ENCODE measurements at places on chromosomes 2 and 18.
A peak's percentile ranks its signal among the peaks of the same experiment; 100 is the strongest.

GRCh38 chr2:42105330-42106256 lies 57.8 kb downstream of the PKDCC start:
- H3K27me3 ChIP-seq = no peaks in the 10 kb centered on the region
- DNase-seq = peak; percentile 96
- no peak overlapping the region for H3K4me3 ChIP-seq
- no peaks in the 10 kb centered on the region for H3K36me3 ChIP-seq
- H3K27ac ChIP-seq = no peak overlapping the region

GRCh38 chr2:64581777-64582539 lies 57.8 kb downstream of the AFTPH start:
- peaks cover 7% of the 10 kb centered on the region for H3K36me3 ChIP-seq
- no peaks in the 10 kb centered on the region for H3K27me3 ChIP-seq
- H3K4me3 ChIP-seq = no peak overlapping the region
- H3K27ac ChIP-seq = no peak overlapping the region
- DNase-seq = no peak
- H3K4me1 ChIP-seq = peaks cover 5% of the 10 kb centered on the region

- H3K27me3 ChIP-seq = peaks cover 30% of the 10 kb centered on the region
- H3K27ac ChIP-seq = no peak overlapping the region
- H3K4me1 ChIP-seq = peaks cover 10% of the 10 kb centered on the region
Observed at GRCh38 chr2:232528746-232529460, 2.9 kb downstream of the CHRND start.

GRCh38 chr2:54572262-54572635 lies 116.1 kb downstream of the SPTBN1 start:
- no peaks in the 10 kb centered on the region for H3K27me3 ChIP-seq
- H3K27ac ChIP-seq = peak overlapping the region; percentile 91
- H3K36me3 ChIP-seq = peaks cover 16% of the 10 kb centered on the region
- DNase-seq = no peak
- peaks cover 88% of the 10 kb centered on the region for H3K4me1 ChIP-seq

GRCh38 chr2:213098612-213099011 lies 52.8 kb downstream of the IKZF2 start:
- no peaks in the 10 kb centered on the region for H3K36me3 ChIP-seq
- peaks cover 5% of the 10 kb centered on the region for H3K27me3 ChIP-seq
- peaks cover 3% of the 10 kb centered on the region for H3K4me1 ChIP-seq
- no peak for DNase-seq

DNA sequence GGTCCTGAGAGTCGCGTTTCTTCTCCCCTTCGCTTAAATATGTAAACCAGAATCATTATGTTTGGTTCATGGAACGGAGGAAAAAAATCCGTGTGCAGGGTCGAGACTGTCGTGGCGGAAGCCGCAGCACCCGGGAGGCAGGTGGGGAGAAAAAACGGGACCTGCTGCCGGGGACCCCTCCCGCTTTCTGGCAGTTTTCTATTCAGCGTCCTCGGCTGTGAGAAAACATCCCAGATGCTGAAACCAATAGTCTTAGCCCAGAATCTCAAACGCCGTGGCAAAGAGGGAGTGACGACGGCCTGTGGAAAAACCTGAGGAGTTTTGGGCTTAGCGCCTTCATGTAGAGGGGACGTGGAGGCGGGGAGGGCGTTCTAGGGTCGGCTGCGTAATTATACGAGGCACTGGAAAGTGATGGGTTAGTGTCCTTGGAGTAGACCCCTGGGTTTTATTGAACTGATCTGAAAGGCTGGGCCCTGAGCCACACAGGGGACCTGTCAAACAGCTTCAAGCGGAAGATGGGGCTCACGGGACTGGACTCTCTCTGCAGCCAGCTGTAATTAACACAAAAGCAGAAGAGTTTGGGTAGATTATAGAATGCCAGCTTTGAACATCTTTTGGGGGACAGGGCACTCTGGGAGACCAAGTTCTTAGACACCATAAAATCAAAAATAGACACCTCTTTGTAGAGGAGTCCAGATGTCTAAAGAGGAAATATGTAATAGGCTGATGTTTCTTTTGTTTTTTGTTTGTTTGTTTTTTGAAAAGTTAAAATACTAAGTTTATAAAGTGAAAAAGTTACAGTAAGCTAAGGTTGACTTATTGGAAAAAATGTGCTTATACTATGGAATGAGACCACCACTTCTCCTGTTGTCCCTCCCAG lies 834 bp upstream of the BUB1 start:
- H3K27me3 ChIP-seq = no peaks in the 10 kb centered on the region
- H3K4me3 ChIP-seq = peak overlapping the region; percentile 92
- H3K4me1 ChIP-seq = peaks cover 17% of the 10 kb centered on the region
- H3K36me3 ChIP-seq = peaks cover 11% of the 10 kb centered on the region

GRCh38 chr2:212854116-212854515 lies 297.3 kb downstream of the IKZF2 start:
- H3K4me3 ChIP-seq = no peak overlapping the region
- no peaks in the 10 kb centered on the region for H3K4me1 ChIP-seq
- H3K27me3 ChIP-seq = no peaks in the 10 kb centered on the region
- H3K27ac ChIP-seq = no peak overlapping the region
- H3K36me3 ChIP-seq = no peaks in the 10 kb centered on the region

DNA sequence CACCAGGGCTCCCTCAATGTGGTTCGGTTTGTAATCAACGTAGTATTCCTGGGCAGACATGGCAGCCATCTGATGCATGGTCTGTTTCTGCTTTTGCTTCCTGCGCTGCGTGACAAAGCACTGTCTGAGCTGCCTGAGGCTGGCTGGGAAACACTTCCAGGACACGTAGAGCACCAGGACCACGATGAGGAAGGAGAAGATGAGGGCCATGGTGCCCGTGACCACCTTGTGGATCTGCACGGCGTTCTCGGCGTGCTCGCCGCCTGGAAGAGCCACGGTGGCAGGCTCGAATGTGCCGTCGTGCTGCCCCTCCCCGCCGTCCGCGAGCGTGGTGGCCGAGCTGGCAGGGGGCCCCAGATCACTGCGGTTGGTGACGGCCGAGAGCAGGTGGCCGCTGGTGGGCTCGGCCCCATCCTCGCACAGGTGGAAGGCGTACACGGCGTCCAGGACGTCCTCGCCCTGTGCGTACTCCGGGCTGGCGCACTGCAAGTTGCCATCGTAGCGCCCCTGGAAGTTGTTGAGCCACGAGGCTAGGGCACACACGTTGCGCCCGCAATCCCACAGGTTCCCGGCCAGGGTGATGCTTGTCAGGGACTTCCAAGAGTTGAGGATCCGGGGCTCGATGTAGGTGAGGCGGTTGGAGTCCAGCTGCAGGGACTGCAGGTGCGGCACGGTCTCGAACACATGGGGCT lies 2.1 kb downstream of the LRRTM1 start:
- H3K4me3 ChIP-seq = no peak overlapping the region
- peaks cover 1% of the 10 kb centered on the region for H3K36me3 ChIP-seq
- H3K4me1 ChIP-seq = peaks cover 4% of the 10 kb centered on the region

GRCh38 chr2:177629357-177630024 lies 236.9 kb downstream of the AGPS start:
- no peak overlapping the region for H3K4me3 ChIP-seq
- DNase-seq = no peak
- no peaks in the 10 kb centered on the region for H3K36me3 ChIP-seq
- peaks cover 7% of the 10 kb centered on the region for H3K27me3 ChIP-seq

- no peaks in the 10 kb centered on the region for H3K4me1 ChIP-seq
- H3K27ac ChIP-seq = no peak overlapping the region
- peaks cover 21% of the 10 kb centered on the region for H3K27me3 ChIP-seq
Observed at GRCh38 chr2:42054714-42055430, 7.1 kb downstream of the PKDCC start.

DNA sequence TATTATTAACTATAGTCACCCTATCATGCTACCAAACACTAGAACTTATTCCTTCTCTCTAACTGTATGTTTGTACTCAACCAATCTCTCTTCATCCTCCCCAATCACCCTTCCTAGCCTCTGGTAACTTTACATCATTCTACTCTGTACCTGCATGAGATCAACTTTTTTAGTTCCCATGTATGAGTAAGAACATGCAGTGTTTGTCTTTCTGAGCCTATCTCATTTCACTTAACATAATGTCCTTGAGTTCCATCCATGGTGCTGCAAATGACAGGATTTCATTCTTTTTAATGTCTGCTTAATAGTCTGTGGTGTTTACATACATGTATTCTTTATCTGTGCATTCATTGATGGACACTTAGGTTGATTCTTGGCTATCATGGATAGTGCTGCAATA lies 108.9 kb upstream of the RFX8 start:
- peaks cover under 1% of the 10 kb centered on the region for H3K4me1 ChIP-seq
- H3K27me3 ChIP-seq = no peaks in the 10 kb centered on the region
- no peak for DNase-seq
- no peak overlapping the region for H3K27ac ChIP-seq
- H3K36me3 ChIP-seq = peaks cover 1% of the 10 kb centered on the region

- no peak overlapping the region for H3K4me3 ChIP-seq
- no peaks in the 10 kb centered on the region for H3K36me3 ChIP-seq
- H3K27ac ChIP-seq = no peak overlapping the region
- peaks cover 14% of the 10 kb centered on the region for H3K4me1 ChIP-seq
- no peak for DNase-seq
- H3K27me3 ChIP-seq = no peaks in the 10 kb centered on the region
Observed at GRCh38 chr2:239308661-239309397, 92.0 kb downstream of the HDAC4 start.

GRCh38 chr18:72194072-72194471 lies 350.1 kb downstream of the CBLN2 start:
- H3K27me3 ChIP-seq = no peaks in the 10 kb centered on the region
- DNase-seq = no peak
- no peak overlapping the region for H3K4me3 ChIP-seq
- H3K27ac ChIP-seq = no peak overlapping the region

DNA sequence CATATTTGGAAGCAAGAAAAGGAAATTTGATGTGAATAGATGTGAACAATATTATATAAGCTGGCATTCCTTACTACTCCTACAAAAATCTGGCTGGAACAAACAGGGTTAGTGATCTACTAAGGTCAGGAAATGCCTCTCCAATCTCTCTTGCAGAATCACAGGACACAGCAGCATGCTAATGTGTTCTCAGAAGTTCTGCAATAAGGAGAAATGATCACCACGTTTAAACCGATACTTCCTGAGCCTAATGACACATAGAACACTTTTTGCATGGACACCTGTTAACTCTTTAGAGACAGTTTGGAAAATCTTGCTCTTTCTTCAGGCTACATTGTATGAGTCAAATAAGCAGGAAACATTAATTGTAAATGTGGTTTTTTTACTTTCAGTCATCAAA lies 89.6 kb upstream of the MAP3K20 start:
- no peaks in the 10 kb centered on the region for H3K36me3 ChIP-seq
- H3K4me1 ChIP-seq = peaks cover 13% of the 10 kb centered on the region
- H3K27ac ChIP-seq = no peak overlapping the region
- H3K27me3 ChIP-seq = no peaks in the 10 kb centered on the region

DNA sequence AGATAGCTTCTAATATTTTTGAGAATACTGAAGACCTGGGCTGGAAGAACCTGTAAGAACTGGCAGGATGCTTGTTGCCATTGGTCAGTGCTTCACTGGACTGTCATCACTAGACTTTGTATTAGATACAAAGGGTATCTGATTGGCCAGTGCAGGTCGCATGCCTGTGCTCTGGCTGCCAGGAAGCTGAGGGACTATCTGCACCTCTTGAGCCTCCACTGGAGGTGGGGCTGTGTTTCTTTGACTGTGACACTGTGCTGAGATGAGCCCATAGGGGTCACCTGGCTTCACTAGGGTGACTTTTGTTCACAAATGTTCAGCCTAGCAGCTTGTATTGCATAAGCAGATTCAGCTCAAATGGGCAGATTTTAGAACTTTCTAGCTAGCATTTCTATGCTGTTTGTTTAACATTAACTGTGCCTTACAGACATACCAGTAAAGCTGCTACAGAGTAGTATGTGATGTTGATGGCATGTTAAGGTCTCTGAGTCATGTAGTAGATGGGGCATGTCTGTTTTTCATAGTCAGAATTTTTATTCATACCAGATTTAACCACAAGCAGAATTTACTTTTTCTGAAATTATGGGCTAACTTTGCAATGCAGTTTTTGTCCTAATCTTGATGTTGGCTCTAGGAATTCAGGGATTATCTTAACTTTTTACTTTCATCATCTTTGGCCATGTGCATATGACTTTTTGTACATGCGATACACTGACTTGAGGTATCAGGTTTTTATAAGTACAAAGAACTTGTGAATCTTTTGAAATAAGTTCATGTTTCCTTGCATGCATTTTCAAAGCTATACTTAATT lies 56.1 kb downstream of the RHBDD1 start:
- H3K4me1 ChIP-seq = peaks cover 4% of the 10 kb centered on the region
- DNase-seq = no peak
- no peak overlapping the region for H3K27ac ChIP-seq
- no peak overlapping the region for H3K4me3 ChIP-seq

DNA sequence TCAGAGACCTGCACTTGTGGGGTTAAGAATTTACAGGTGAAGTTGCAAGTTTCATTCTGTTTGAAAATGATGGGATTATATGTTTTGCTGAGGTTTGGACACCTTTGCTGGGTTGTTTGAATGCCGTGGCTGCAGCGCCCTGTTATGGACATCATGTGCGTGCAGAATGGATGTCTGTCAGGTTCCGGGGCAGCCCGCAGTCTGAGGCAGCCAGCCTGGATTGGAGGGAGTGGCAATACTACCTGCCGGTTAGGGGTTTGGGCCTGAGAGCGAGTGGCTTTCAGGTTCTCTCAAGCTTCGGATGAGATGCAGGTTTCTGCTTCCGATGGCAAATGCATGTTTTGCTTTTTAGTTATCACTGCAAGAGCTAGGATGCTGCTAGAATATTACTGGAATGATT lies 1.1 kb downstream of the CASP8 start:
- peak overlapping the region; percentile 98 for H3K27ac ChIP-seq
- H3K36me3 ChIP-seq = peaks cover 15% of the 10 kb centered on the region
- peak overlapping the region; percentile 94 for H3K4me3 ChIP-seq
- peak; percentile 76 for DNase-seq

DNA sequence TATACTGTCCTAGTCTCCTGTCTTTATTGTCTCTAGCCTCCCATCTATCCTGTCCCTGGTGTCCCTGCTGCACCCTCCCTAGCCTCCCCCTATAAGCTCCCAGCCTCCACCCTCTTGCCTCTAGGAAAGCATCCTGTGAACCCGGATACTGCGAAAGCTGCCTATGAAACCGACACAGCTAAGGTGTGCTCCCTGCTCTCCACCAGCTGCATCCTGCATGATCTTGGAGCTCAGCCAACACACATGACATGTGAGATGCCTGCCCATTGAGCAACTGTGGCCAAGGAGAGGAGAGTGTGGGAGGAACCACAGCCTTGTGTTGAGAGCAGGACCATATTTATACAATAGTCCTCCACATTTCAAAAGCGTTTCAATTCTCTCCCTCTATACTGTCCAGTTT lies 187.1 kb downstream of the ZBTB7C start:
- H3K27me3 ChIP-seq = no peaks in the 10 kb centered on the region
- no peak overlapping the region for H3K4me3 ChIP-seq
- H3K36me3 ChIP-seq = no peaks in the 10 kb centered on the region

DNA sequence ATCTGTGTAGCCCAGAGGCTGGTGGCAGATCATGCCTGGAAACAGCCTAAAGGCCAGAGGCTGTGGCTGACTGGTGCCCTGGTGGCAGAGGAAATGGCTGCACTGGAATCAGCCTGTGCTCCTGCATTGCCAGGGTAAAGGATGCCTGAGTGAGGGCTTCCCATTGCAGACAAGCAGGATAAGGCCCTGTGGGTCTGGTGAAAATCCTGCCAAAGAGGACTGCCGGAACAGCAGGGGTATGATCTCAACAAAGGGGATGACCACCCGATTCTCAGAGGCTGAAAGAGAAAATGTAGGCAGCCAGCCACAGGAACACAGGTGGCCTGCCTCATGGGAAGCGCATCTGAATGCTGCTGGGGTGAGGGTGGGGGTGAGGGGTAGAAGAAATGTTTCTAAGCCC lies 48.2 kb downstream of the FBXO48 start:
- no peaks in the 10 kb centered on the region for H3K36me3 ChIP-seq
- peaks cover 2% of the 10 kb centered on the region for H3K27me3 ChIP-seq
- H3K4me1 ChIP-seq = no peaks in the 10 kb centered on the region
- no peak overlapping the region for H3K4me3 ChIP-seq

- no peak overlapping the region for H3K27ac ChIP-seq
- no peaks in the 10 kb centered on the region for H3K4me1 ChIP-seq
- H3K27me3 ChIP-seq = no peaks in the 10 kb centered on the region
- no peak for DNase-seq
- H3K36me3 ChIP-seq = no peaks in the 10 kb centered on the region
- H3K4me3 ChIP-seq = no peak overlapping the region
Observed at GRCh38 chr18:77168811-77169311, 36.3 kb upstream of the MBP start.
